ENCODE measurements at places on chromosomes 3 and 15.
A peak's percentile ranks its signal among the peaks of the same experiment; 100 is the strongest.

DNA sequence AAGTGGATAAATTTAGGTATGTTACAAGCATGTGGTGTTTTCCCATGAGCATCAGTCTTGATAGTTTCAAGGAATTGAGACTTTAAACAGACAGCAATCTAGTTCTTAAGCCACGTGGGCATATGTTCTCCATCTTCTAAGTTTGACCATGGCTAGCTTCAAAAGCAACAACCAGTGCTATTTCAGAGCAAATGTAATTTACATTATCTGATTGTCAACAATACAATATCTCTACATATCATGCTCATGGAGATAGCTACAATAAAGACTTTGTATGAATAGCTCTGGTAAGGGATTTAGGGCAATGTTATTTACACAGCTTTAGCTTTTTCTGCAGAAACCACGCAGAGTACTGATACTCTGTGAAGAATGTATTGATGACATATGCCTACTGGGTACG, 38.8 kb upstream of the PDZRN3 start:
- DNase-seq = no peak

DNA sequence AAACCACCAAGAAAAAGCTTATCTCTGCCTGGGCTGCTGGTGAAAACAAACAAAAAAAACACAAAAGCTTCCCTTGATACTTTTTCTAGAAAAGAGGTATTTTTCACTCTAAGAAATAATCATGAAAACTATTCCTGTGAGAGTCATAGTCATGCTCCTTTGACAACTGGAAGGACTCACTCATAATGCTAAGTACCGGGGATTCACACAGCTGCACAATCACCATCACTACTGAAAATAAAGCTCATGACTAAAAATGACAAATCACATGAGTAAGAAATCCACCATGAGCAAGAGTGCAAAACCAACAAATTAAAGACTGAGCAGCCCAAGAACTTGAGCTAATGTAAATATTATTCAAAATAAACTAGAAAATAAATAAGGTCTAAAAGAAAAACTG, 10.6 kb upstream of the POU1F1 start:
- DNase-seq = no peak

GRCh38 chr3:111618945-111619344, 23.8 kb upstream of the ZBED2 start:
- DNase-seq = no peak

DNA sequence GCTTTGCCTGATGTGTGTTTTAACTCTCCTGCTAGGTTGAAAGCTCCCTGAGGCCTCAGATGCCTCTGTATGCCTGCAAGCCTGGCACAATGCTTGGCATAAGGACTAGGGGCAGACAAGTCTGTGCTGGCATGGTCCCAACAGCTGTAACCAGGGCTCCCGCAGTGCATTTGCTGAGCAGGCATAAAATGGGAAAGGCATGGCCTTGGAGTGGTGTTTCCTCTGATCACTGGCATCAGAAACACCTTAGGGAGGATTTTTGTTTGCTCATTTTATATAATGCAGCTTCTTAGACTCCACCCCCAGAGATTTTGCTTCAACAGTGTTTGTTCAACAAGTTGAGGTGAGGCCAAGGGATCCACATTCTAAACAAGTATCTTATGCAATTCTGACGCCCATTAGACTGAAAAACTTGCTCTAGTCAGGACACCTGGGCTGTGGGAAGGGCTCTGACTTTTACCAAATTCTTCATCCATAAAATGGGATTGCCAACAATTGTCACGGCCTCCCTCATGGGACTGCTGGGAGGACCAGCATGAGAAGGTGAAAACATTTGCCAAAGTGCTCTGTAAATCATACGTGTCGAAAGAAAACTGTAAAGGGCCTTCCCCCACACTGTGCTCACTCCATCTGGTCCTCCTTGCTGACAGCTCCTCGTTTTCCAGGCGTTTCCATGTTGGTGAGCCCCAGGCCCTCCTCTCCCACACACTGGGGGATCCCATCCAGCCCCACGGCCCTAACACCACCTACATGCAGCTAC, 43.1 kb downstream of the STARD5 start:
- DNase-seq = no peak

GRCh38 chr3:10445561-10446175, 59.7 kb downstream of the ATP2B2 start:
- DNase-seq = no peak

- no peak for DNase-seq
Measured at GRCh38 chr15:66773129-66773873, 71.3 kb downstream of the SMAD6 start.

GRCh38 chr15:101698314-101698713, 26.0 kb downstream of the TARS3 start:
- DNase-seq = no peak

GRCh38 chr15:26891448-26892181, 24.8 kb downstream of the GABRA5 start:
- DNase-seq = no peak

- no peak for DNase-seq
Measured at GRCh38 chr3:159894386-159894785, 94.2 kb upstream of the IL12A start.

- no peak for DNase-seq
Measured at GRCh38 chr3:75140904-75141615, 523.1 kb upstream of the FRG2C start.

- no peak for DNase-seq
Measured at GRCh38 chr3:58418227-58418626, 15.4 kb downstream of the PDHB start.

GRCh38 chr3:47004369-47005211, 25.1 kb downstream of the NBEAL2 start:
- DNase-seq = no peak

- DNase-seq = no peak
Measured at GRCh38 chr15:68542771-68543164, 36.0 kb upstream of the CORO2B start.

DNA sequence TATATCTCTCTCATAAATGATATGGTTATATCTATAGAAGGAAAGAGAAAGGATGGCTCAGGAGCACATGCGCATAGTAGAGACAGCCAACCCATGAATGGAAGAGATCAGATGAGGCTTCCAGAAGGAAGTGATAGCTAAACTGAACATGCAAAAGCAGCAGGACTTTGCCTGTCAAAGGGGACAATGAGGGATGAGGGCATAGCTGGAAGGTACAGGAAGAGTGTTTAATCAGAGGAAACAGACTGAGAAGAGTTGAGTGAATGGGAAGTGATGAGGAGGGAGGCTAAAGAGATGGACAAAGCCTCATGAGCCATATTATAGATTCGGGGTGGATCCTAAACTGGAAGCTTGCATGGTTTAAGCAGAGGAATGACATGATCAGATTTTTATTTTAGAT, 26.5 kb upstream of the VEPH1 start:
- no peak for DNase-seq

GRCh38 chr3:141811348-141811747, 48.1 kb downstream of the GRK7 start:
- no peak for DNase-seq

DNA sequence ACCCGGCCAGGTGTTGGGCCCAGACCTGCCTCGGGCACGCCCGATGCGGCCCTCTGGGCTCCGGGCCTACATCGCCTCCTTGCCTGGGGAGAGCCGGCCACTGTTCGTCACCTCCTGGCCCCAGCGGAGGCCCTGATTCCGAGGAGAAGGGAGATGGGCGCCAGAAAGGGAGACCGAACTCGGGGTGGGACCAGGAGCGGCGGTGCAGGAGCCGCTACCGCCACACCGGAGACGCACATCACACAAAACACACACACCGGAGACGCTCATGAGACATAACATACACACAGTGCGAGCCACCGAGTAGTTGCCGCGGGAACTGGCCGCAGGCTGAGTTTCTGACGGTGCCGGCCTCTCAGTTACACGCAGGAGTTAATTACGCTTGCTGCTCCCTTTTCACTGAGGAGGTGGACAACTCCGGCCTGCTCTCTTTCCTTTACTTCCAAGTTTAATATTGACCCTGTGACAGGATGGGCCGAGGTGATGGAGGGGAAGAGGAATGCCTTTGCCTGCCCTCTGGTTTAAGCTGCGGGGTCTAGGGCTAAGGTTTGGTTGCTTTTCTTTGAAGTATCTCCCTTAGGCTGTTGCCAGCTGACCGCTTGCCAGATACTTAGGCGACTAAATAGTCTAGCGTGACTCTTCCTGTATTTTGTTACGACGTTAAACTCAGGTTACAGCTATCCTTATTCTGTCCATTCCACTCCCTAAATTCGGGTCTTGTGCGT, 570 bp downstream of the PCNP start:
- DNase-seq = no peak

GRCh38 chr3:60101621-60102020, 1051.8 kb upstream of the CFAP20DC start:
- no peak for DNase-seq

DNA sequence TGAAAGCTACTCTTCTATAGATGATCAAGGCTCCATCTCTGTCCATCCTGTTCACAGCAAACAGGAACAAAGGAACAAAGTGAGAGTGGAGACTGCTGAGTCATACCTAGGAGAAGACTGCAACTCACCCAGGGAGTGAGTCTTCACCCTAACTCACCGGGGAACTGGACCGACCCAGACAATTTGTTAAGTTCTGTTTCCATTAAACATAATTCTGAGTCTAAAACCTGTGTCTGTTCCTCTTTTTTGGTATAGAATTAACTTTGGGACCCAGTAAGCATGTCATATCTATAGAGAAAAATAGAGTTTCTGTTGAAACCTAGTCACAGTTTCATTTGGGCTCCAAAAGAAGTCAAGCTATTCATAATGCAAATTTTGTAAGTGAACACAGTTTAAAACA, 21.6 kb downstream of the CCDC80 start:
- no peak for DNase-seq

DNA sequence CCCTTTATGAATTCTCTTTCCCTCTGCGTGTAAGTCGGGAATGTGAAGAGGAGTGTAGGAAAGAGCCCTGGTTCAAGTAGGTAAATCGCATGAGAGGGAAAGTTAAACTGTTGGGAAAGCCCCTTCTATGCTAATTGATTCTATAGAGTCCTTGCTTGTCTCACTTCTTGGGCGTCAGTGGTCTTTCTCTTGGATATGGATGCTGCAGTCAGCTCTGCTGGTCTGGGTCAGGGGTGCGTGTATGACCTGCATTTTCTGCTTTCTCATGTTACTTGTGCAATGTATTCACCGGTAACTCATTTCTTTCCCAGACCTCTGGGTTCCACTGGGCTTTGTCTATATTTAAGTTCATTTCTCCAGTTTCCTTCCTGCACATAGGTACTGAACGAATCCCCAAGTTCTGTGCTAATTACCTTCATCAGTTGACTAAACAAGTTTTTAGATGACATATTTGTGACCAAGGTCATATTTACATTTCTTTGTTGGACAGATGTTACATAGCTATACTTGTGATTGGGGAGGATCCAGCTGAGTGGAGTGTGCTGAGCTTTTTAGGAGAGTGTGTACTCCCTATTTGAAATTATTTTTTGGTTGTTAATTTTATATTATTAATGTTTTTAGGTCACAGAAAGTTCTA, 1.4 kb downstream of the SETD5 start:
- peak; percentile 30 for DNase-seq

DNA sequence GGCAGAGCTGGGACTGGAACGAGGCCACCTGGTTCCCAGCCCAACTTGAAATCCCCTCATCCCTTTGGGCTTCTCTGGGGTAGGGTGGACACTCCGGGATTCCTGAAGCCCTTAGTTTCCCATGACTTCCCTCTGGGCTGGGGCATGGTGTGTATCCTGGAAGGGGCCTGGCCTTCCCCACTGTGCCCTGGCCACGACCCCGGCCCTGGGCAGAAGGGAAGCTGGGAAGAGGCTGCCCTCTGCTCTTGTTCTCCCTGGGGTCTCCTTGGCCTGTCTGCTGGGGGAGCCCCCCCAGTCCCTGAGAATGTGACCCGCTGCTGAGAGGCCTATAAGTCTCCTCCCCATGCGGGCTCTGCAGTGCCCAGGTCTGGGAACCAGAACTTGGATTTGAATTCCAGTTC, 104.9 kb downstream of the LINGO1 start:
- no peak for DNase-seq

DNA sequence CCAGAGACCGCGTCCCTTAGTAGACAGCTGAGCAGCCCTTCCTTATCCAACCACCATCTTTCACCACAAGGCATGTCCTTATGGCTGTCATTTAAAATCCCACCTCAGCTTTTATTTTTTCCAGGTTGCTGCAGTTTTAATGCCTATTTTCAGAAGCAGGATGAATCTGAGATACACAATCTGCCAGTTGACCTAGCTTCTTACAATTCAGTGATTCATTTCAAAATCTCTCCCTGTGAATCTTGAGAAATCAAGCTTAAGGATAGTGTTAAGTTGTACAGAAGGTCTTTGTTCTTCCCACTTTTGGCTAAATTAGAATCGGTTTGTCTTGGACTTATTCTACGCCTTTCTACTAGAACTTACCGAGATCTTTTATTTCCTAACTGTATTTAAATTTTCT, 522.3 kb upstream of the CFAP20DC start:
- DNase-seq = no peak

DNA sequence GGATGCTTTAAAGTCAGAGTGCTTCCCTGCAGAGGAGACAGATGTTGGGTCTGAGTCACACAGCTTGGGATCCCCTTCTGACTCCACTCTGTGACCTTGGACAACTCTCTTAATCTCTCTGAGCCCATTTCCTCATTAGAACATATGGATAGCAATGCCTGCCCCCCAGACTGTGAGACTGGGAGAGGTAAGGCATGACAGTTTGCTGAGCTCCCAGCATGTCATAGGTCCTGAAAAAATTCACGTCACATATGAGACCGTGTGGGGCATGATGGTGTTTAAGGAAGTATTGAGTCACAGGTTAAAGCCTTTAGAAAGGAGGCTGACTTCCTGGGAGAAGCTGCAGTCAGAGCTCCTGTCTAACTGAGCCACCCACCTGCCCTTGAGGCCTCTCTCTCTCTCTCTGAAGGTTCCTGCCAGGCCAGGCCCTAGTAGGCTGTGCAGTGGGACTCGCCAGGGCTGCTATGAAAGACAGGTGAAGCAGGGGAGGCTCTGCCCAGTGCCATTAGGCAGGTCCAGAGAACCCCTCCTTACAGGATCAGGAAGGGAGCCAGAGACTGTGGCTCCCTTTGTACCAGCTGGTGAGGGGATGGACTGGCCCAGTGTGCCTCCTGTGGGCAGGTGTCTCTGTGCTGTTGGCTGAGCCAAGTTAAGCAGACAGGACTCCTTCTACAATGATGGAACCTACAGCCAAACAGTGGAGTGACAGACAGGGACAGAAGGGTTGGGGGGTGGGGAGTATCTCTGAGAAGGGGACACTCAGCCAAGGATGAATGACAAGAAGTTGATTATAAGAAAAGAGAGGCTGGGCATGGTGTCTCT, 19.5 kb upstream of the DOCK3 start:
- DNase-seq = peak; percentile 47

- DNase-seq = no peak
Measured at GRCh38 chr3:189300345-189300744, 128.6 kb downstream of the TPRG1 start.

All from activated CD4-positive, alpha-beta T cell treated with anti-CD3 and anti-CD28 coated beads for 4 hours (primary cell).